RWPE1 (cell line): ENCODE measurements at places on chromosomes 11 and 22.

GRCh38 chr22:37080838-37081237 is 28.7 kb downstream of the TMPRSS6 start:
- no peak for DNase-seq

GRCh38 chr11:8038393-8038792 is 42.6 kb upstream of the TUB start:
- no peak for DNase-seq

GRCh38 chr11:134236834-134237556 is 12.5 kb downstream of the VPS26B start:
- DNase-seq = no peak

- no peak for DNase-seq
Measured at GRCh38 chr11:110859998-110860397, 147.8 kb upstream of the ARHGAP20 start.

DNA sequence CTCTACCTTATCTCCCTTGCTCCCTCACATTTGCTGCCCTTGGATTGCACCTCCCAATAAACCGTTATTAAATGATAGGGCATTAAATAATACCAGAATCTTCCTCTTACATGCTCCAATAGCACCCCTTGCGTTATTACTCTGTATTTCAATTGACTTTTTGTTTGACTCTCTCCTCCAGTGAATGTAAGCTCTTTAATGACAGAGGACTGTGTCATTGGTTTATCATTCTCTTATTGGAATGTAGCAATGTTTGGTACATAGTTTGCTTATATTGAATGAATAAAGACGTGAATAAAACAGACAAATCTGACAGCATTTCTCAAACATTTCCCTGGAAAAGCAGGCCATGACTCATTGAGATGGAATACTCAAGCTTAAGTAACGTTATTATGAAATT is 8.7 kb upstream of the MPEG1 start:
- DNase-seq = peak; percentile 61

GRCh38 chr22:23831261-23831660 is 7.5 kb downstream of the DERL3 start:
- no peak for DNase-seq

- DNase-seq = no peak
Measured at GRCh38 chr11:66859686-66860448, 3.0 kb downstream of the LRFN4 start.

DNA sequence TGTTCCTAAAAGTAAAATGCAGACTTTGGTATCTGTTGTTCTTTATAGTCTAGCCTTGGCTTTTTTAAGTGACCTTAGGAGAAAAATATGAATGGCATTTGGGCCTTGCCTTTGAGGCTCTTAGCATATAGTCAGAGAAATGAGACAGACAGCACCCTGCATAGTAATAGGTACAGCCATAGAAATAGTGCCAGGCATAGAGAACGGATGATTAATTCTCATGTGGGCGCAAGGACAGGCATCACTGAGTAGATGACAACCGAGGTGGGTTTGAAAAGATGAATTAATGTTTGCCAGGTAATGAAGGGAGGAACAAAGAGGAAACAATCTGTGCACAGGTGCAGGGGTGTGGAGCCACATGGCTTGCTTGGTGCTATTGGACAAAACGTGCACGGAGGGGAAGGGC is 90.5 kb downstream of the BMAL1 start:
- no peak for DNase-seq

DNA sequence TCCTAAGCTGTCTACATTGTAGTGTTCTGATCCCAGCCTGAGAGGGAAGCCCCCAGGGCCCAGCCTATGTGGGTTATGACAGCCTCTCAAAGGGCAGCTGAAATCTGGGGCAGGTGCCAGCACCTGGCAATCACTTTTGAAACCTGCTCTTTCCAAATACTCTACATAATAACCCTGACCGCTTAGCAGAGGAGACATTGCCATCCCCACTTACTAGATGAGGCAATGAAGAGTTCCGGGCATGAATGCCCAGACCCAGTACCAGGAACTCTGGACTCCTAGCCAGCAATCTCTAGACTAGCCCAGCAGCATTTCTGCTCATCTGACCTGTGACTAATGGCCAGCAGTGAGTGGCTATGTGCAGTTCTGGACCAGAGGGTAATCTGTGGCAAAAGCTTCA is 412.4 kb upstream of the CADM1 start:
- DNase-seq = no peak

DNA sequence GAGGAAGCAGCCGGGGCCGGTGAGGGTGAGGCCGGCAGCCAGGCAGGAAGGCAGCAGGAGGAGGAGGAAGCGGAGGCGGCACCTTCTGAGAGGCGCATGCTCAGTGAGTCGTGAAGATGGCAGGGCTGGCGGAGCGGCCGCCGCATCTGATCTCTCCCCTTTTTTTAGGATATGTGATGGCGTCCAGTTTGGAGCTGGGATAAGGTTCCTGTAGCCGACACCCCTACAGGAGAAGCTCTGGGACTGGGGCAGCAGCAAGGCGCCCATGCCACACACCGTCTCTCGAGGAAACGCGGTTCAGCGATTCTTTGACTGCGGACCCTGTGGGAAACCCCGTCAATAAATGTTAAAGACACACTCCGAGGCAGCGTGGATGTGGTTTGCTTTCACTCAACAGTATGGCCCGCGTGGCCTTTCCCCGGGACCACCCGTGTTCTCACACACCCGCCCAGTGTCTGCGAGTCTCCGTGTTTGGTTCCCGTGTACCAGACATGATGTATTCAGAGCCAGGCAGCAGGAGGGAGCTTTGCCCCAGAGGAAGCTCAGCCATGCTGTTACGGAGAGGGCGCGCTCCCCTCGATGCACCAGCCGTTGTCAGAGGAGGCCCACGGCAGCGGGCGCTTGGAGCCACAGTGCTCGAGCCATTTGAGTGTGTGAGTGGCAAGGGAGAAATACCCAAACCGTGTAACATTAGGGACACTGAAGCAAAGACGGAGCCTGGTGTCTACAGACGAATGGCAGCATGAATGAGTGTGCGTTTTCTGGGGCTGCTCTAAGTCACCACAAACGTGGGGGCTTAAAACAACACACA is 27.7 kb upstream of the PARVB start:
- no peak for DNase-seq

DNA sequence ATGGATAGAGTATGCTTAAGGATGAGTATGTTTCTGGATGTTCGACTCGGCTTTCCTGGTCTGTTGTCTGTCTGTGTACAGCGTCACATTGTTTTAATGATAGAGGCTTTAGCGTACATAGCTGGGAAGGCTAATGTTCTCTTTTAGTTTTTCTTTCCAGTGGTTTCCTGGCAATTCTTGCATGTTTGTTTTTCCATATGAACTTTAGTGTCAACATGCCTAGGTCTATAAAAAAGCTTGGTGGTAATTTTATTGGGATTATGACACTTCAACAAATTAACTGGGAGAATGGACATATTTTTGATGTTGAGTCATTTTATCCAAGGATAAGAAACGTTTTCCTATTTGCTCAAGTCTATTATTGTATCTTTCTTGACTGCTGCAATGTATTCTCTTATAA is 17.6 kb downstream of the F2 start:
- no peak for DNase-seq

DNA sequence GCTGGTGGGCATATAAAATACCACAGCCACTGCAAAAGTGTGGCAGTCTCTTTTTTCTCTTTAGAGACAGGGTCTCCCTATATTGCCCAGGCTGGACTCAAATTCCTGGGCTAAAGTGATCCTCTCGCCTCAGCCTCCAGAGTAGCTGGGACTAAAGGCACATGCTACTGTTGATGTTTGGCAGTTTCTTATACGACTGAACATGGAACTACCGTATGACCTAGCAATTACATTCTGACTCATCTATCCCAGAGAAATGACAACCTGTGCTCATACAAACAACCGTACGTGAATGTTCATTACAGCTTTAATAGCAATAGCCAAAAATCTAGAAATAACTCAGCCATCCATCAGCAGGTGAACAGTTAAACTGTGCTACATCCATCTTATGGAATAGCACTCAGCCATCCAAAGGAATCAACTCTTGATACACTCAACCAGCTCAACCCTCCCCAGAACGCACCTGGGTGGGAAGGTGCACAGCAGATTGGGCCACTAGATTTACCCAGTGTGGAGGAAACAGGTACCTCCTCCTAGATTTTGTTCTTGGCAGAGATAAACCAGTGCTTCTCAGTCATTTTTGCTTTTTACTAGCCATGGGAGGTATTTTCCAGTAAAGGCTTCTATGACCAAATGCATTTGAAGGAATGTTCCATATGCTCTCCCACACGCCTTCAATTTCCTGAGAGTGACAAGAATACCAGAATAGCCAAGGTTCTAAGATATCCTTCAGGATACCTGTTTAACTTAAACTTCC is 130.5 kb downstream of the MED15 start:
- DNase-seq = no peak

DNA sequence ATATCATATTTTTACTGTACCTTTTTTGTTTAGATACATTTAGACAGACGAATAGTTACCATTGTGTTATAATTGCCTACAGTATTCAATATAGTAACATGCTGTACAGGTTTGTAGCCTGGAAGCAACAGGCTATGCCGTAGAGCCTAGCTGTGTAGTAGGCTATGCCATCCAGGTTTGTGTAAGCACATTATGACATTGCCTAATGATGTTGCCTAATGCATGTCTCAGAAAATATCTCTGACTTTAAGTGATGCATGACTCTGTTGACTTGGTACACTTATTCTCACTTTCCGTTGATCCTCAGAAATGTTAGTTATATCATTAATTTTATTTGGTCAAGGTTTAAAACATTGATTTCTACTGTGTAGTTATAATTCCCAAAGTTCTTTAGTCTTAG is 39.9 kb downstream of the OR2AT4 start:
- DNase-seq = no peak

DNA sequence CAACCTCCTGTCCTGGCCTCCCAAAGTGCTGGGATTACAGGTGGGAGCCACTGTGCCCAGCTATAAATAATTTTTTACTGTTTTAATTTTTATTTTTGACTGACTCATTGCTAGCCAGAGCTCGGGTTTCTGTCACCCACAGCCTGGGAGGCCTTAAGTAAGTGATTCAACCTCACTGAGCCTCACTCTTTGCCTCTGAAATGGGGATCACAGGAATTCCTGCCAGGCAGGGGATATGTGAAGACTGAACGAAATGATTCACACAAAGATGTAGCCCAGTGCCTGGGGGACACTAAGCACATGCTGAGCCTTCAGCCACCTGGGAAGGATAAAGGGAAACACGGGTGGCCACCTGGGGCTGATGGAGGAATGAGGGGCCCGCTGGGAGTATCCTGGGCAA is 3.8 kb upstream of the LRRC74B start:
- DNase-seq = no peak

GRCh38 chr22:38452373-38453065 is 2.5 kb downstream of the KCNJ4 start:
- no peak for DNase-seq

DNA sequence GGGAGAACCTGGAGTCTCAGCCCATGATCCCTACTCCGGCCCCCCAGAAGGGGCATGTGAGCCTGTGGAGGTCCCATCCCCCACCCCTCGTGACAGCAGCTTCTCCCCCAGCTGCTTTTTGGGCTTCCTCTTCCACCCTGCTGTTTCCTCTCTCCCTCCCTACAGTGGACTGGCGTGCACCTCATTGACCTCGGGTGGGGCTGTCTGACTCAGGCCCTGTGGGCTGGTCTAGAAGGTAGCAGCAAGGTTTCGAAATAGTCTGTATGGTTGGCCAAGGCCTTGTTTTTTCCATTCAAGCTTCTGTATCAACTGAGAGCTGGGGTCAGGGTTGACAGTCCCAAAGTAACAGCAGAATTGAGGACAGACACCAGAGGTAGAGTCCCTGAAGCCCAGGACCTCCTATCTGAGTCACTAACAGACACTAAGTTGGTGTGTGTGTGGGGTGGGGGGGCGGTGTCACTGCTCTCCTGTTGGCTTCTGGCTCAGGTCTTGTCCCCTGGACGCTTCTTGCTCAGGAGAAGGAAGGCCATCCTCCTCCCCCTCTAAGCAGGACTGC is 7.7 kb downstream of the SLC37A2 start:
- peak; percentile 89 for DNase-seq

DNA sequence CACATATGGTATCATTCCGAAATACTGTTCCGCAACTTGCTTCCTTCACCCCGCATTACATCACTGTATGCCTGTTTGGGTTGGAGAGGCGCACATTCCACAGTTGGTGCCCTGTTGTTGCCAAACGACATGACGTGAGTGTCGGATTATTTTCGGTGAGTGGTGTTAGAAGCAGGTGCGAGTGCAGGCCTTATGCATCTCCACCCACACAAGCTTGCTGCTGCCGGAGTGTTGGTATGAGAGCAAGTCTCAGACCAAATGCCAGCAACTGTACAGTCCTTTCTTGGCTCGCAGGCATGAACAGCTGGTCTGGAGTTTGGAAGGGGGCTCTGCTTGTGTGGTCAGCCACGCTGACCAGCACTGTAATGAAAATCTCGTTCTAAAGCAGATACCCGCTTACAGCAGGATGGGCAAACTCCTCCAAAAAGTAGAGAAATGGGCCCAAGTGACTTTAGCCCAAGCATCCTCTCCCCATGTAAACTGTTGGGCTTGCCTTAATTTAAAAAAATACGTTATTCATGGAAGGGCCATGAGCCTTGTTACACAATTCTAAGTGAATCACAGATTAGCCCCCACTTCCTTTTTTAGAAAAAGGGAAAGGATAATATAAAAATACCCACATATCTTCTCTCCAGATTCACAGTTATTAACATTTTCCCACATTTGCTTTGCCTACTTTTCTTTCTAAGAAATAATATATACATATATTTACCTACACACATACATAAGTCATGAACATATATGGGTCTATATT is 48.7 kb upstream of the OR9Q1 start:
- DNase-seq = no peak

- DNase-seq = peak; percentile 65
Measured at GRCh38 chr22:30444632-30445437, 19.3 kb downstream of the MTFP1 start.

- peak; percentile 29 for DNase-seq
Measured at GRCh38 chr11:111604392-111605009, 2.3 kb downstream of the SIK2 start.

DNA sequence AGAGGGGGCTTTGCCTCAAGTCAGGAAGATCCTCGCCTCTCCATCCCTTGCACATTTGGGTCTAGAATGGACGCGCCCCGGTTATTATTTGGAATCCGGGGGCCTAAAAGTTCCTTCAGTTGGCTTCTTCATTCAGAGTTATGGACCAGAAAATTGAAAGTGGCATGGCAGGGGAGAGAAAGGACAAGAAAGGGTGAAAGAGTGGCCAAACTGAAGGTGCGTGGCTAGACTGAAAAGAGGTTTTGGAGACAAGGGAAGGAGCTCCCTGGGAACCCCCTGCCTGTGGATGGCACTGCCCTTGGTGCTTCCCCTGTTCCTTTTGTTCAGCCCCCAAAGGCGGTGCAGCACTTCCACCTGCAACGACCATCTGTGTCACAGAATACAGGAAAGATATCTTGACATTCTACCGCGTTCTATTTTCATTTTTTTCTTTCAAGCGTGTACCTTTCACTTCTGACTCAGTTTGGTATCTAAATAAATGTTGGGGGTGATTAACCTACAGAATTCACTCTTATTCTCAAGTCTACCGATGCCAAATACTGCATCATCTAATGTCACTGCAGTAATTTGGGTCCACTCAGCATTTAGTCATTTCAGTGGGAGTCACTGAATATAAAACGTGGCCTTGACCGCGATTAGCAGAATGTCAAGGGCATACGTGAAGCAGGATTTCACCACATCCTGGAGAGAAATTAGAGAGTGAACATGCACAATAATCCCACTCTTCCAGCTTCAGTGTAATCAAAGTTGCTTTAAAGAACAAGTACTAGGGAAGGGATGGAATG is 88.1 kb upstream of the ARHGAP32 start:
- no peak for DNase-seq

GRCh38 chr11:115501502-115501892 is 2.7 kb downstream of the CADM1 start:
- DNase-seq = no peak
